ENCODE measurements at places on chromosomes 5 and 9.

GRCh38 chr5:61332358-61332749 is 296 bp downstream of the ZSWIM6 start:
- no peak for DNase-seq

DNA sequence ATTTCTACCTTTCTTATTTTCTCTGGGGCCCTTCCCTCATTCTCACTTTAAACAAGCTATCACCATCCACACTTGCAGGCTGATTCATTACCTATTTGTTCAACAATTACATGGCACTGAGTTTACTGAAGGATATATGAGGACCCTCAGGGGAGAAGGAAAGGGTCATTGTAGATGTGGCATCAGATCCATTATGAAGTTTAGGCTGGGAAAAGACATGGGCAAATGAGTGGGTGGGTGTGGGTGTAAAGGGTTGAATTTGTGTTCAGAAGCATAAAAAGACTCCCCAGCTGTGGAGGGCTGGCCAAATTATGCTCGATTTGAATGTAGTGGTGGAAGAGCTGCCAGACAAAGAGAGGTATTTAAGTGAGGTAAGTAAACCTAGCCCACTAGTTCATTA is 55.9 kb upstream of the MTAP start:
- no peak for DNase-seq

DNA sequence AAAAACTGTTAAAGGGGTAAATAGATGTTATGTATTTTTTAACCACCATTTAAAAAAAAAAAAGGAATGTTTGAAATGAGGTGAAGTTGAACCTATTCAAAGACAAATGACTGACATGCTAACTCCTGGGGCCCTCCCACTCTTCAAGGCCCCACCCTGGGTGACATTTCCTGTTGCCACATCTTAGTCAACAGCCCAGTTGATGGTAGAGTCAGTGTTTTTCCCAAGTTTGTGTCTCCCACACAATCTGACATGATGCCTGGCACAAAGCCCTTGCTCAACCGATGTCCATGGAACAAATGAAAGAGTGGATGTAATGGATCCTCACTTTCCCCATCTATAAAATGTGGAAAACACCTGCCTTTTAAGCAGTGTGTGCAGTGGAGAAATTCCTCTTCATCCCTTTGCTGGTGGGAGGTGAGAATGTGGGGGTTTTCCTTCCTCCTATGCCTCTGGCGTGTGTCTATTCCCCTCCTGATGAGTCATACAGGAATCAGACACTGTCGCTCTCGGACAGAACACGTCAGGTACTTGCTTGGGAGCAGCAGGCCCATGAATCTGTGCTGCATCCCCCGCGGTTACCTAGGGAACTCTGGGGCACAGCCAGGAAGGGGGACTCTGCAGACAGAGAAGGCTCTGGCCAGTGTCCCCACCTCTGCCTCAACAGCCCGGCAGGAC is 13.7 kb upstream of the ADRA1B start:
- no peak for DNase-seq

DNA sequence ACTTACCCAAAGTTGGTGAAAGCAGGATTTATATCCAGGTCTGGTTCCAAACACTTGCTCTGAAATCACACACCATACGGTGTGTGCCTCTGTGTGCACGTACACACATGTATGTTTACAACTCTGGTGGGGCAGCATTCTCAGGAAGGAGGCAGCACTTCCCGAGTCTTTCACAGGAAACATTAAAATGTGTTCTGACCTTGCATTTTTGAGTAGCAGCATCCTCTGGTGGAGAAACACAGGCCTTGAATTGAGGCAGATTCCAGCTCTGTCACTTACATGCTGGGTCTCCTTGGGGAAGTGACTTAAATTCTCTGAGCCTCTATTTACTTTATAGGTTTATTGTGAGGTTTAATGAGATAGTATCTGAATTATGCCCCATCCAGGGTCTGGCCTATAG is 126.4 kb downstream of the RGS3 start:
- no peak for DNase-seq

- DNase-seq, result no peak
Observed at GRCh38 chr9:117046666-117047327, 359.7 kb downstream of the TRIM32 start.

- DNase-seq, result no peak
Observed at GRCh38 chr9:72855321-72855720, 97.5 kb downstream of the ALDH1A1 start.

- no peak for DNase-seq
Observed at GRCh38 chr5:17283121-17283415, 65.6 kb downstream of the BASP1 start.

GRCh38 chr9:110303133-110303532 is 34.5 kb downstream of the TXNDC8 start:
- no peak for DNase-seq

DNA sequence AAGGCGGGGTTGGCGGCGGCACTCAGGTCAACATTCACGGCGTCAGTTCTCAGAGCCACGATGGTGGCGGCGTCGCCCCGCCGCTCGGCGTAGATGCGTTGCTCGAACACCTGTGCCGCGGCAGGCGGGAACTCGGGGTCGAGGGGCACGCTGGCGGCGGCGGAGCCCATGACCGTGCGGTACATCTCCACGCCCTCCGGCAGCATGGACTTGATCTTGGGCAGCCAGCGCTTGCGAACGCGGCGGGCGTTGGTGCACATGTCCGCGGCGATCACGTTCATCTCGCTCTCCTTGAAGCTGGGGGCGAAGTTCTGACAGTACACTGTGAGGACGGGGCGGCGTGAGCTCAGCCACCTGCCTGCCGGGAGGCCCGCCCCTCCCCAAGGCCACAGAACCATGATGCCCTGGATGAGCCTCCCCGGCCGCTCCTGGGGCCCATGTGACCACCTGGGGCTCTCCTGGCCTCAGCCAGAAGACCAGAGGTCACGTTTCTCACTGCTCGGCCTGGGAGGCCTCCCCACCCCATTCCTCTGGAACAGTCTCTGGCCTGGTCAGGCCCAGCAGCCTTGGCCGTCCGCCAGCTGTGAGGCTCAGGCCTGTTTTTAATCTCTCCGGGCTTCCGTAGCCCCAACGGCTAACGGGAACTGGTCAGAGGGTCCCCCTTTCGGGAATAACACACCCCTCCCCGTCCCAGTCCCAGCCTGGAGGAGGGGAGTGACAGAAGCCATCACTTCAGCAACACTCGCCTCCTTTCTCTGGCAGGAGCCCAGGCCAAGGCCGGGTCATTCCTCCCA is 50.7 kb upstream of the UBAC1 start:
- no peak for DNase-seq

DNA sequence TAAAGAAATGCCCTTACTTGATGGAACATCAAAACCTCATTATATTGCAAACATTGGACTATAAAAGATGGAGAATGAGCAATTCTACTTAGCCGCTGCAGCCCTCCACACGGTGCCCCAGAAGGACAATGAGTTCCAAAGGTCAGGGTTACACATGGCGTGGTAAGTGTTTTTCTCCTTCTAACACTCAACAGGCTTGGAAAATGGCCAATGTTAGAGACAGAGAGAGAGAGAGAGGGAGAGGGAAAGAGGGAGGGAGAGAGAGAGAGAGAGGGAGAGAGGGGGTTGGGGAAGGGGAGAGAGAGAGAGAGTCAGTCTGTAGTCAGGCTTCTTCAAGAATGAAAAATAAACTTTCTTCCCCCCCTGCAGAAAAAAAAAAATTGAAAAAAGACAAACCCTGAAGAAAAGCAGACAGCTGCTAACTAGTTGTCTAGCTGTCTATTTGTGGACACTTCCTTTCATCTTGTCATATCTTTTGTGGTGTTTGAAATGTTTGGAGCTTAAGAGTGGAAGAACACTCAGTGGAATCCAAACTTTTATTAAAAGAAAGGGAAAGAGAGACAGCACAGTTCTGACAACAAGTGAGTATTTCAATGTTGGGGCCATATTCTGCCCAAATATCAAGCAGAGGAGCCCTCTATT is 324.8 kb downstream of the TMEM38B start:
- no peak for DNase-seq

- DNase-seq, result no peak
Observed at GRCh38 chr9:122572456-122572855, 10.7 kb downstream of the OR1L8 start.

DNA sequence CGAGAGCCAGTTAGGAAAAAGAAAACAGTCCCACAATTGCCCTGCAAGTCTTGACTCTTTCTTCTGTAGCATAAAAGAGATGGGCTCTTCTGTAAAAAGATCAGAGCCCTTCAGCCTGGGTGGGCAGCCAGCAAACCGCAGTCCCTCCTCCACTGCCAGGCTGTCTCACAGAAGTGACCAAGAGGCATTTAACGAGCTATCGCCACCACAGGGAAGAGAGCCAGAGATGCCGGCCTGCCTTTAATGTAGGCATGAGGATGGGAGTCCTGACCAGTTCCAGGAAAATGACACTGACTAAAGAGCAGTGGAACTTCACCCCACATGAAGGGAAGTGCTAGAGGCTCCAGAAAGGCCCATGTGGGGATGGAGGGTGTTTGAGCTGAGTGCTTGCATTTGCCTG is 264.6 kb downstream of the NDUFS4 start:
- DNase-seq, result no peak

DNA sequence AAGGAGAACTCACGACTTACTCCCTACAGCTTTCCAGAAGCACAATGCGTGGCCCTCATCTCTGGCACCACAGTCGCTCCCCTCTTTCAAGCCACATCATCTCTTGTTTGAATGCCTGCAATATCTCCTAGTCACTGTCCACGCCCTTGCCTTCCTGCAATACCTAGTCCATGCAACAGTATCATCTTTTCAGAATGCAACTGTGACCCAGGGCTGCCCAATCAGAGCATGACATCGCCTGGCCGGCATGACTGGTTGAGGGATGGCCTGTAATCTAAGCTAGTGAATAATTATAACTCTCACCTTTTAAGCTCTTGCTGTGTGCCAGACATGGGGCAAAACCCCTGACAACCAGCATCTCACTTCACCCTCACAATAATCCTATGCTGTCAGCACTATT is 52.5 kb upstream of the CPEB4 start:
- DNase-seq, result no peak

DNA sequence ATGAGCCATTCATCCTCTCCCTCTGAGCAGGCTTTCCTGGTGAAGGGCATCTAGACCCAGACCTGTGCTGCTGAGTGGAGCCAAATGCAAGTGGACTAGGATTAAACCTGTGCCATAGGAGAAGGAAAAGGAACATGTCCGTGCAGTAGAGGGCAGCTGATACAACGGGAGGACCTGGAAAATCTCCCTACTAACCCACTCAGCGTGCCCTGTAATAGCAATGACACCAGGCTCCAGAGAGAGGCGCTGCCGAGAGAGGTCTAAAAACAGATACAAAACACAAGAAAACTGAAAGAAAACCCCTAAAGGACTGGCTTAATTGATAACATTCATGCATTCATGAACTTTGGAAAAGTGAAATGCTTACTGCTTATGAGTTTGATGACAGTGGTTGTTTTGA is 60.8 kb downstream of the PFDN1 start:
- no peak for DNase-seq

GRCh38 chr5:115381911-115382662 is 85.6 kb upstream of the CCDC112 start:
- DNase-seq, result no peak

DNA sequence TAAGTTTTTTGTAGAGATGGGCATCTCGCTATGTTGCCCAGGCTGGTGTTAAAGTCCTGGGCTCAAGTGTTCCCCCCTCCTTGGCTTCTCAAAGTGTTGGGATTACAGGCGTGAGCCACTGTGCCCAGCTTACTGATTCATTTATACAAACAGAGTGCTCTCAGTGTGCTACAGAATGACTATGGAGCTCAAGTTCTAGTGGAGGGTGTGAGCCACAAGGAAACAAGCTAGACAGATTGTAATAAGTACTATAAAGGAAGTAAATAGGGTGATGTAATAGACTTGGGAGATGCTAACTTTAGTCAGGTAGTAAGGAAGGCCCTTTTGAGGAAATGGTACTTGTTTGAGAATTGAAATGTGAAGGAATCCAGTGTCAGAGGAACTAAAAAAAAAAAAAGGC is 1.7 kb upstream of the TMEM267 start:
- DNase-seq, result no peak

- no peak for DNase-seq
Observed at GRCh38 chr5:157464519-157465171, 4.6 kb downstream of the NIPAL4 start.

GRCh38 chr9:130973686-130974281 is 34.7 kb upstream of the FIBCD1 start:
- no peak for DNase-seq

- no peak for DNase-seq
Observed at GRCh38 chr5:76149636-76150035, 66.5 kb downstream of the SV2C start.

GRCh38 chr9:72292256-72292682 is 72.7 kb downstream of the ZFAND5 start:
- DNase-seq, result no peak

- no peak for DNase-seq
Observed at GRCh38 chr5:68918306-68918705, 175.5 kb upstream of the SLC30A5 start.

GRCh38 chr5:94888674-94889073 is 270.2 kb downstream of the SLF1 start:
- DNase-seq, result no peak

DNA sequence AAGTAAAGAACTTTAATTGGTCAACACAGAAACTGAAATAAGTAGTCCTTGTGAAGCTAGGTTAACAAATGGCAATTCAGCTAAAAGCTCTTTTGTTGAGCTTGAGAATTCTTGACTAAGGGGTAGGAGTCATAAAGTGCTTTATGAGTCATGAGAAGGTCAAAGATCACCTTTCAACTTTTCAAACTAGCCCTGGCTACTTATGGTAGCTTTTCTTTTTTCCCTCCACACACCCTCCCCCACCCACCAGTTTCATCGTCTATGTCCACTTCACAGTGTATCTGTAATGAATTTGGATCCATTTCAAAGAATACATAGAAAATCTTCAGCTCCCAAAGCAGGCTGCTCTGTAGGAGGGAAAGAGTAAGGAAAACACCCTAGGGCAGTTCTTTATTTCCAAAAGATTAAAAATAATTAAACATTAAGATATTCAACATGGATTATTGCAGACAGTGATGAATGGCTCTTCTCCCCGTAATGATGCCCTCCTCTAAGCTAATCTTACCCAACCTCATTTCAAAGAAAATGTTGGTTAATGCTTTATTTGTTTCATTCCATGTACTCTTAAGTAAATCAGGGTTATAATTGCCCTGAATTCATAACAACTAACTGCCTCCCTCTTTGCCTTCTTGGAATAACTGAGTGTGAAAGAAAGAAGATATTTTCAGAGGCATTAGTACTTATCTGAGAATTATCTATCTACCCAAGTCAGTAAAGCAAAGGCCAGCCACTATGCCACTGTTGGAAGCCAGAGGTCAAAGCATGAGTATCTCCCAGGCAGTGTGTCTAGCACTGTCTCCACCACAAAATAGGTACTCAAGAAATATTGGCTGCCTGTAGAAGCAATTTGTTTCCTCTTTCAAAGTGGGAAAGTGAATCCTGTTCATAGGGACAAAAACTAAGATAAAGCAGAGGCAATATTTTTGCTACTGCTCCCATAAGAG is 290.6 kb downstream of the PIK3R1 start:
- DNase-seq, result no peak

DNA sequence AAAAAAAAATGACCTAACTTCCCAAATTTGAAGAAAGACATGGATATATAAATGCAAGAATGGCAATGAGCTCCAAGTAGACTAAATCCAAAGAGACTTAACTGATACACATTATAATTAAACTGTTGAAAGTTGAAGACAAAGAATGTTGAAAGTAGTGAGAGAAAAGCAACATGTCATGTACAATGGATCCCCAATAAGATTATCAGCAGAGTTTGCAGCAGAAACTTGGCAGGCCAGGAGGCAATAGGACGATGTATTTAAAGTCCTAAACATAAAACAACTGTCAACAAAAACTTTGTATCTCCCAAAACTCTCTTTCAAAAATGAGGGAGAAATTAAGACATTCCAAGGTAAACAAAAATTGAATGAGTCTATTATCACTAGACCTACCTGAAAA is 8.6 kb upstream of the DIRAS2 start:
- no peak for DNase-seq

- DNase-seq, result no peak
Observed at GRCh38 chr5:170408226-170408625, 19.1 kb upstream of the KCNMB1 start.
